ENCODE measurements at places on chromosomes 16 and 17.

DNA sequence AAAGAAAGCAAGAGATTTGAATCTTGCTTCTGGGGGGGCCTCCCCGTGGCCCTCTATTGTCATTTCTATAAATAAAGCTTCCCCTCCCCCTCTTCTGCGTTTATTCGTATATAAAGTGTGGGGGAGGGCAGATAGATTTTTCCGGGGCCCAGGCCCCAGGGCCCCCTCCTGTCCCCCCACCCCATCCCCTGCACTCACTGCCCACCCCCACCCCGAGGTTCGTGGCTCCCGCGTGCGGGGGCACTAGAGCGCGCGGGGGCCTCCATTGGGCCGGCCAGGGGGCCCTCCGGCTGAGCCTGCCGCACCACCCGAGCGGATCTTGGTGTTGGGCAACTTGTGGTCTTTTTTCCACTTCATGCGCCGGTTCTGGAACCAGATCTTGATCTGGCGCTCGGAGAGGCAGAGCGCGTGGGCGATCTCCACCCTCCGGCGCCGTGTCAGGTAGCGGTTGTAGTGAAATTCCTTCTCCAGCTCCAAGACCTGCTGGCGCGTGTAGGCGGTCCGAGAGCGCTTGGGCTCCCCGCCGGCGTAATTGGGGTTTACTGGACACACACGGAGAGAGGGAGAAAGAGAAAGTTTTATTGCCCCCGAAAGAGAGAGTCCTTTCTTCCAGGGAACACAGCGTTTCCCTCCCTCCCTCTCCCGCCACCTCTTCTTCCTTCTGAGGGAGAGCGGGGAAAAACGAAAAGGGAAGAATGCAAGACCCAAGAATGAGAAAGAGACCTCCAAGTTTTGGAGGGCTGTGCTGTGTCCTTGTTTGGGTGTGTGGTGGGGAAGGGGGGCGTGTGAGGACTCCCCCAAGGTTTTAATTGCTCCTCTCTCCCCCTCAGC is 1.5 kb downstream of the HOXB4 start:
- DNase-seq: peak; percentile 40

- DNase-seq: no peak
Observed at GRCh38 chr16:53964145-53964790, 260.3 kb downstream of the FTO start.

DNA sequence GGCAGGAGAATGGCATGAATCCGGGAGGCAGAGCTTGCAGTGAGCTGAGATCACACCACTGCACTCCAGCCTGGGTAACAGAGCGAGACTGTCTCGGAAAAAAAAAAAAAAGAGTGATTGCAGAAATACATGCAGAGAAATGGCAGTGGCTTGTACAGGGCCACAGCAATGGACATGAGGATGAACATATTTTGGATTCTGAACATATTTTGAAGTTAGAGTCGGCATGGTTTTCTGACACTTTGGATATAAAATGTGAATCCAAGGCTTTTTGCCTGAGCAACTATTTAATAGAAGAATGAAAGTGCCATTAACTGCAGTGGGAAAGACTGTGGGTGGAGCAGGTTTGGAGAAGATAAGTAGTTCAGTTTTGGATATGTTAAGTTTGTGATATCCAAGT is 35.8 kb downstream of the CPD start:
- DNase-seq: no peak

- DNase-seq: no peak
Observed at GRCh38 chr17:69898601-69899000, 176.4 kb upstream of the KCNJ16 start.

DNA sequence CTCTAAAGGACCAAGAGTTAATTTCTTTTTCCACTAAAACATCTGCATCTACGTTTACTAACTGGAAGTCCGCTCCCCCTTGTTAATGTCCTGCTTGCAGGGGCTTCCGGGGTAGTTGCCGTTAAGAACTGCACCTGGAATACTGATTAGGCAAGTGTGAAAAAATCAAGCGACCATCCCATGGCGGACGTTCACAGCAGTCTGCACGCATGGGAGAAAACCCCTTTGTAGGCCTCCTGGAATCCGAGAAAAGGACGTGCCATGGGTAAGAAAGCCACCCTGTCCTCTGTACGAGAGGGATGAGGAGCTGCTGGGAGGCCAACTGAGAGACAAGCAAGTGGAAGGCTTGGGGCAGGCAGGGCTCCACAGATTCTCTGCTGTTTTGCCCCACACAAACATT is 14.9 kb downstream of the SNN start:
- no peak for DNase-seq

- DNase-seq: no peak
Observed at GRCh38 chr17:65572581-65573281, 11.3 kb upstream of the AXIN2 start.

GRCh38 chr17:34356194-34356593 is at the start of gene CCL13:
CCL13 (plus strand) TSS chr17:34356480; CDS start chr17:34356527, 47 bp downstream.
- no peak for DNase-seq

DNA sequence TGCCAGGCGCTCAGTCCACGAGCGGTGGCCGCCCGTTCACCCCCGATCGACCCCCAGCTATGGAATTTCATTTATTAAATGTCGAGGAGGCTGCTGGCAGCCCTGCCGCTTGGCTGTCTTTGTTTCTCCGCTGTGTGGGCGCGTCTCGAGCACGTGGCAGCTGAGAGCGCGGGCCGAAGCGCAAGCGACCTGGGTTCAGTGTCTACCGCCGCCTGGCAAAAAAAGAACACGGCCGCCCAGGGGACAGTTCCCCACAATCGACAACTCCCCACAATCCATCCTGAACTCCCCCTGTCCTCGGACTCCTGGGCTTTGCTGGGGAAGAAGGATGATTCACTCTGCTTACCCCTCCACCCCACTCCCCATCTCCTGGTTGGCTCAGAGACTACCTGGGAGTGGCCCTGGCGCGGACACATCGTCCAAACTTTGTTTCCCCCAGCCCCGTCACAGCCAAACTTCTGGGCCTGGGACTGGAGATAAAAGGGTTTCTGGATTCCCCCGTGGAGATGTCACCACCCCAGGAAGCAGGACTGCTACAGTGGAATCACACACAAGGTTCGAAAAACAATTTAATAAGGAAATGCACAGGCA is 1.7 kb upstream of the ANKRD13B start:
- peak; percentile 61 for DNase-seq

DNA sequence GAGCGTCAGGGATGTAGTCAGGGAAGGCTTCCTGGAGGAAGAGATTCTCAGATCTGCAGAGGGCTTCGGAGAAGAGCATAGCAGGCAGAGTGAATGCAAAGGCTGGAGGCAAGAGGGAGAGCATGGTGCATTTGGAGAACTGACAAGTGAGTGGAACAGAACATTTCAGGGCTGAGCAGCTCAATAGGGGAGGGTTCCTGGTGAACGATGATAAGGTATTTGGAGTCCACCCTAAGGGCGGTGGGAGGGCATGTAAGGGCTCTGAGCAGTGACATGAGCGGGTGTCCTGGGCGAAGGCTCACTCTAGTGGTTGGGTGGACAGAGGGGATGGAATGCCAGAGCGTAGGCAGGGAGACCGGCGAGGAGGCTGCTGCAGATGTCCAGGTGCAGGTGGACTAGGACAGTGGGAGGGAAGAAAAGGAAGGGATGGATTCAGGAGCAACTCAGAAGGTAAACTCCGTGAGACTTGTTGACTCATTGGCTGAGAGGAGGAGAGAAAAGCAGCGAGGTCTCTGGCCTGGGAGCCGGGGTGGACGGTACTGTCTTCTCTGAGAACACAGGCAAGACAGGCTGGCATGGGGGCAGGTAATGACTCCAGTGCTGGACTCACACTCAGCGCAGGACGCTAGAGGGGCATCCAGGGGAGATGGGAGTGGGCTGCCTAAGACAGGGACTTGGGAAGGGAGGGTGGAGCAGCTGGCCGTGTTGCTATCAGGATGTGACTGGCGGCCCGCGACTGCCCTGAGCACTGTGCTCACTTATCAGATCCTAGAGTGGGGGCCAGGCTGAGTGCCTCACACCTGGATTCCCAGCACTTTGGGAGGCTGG is 1.4 kb upstream of the PITPNA start:
- no peak for DNase-seq

GRCh38 chr17:67369676-67370075 is 3.3 kb upstream of the PSMD12 start:
- DNase-seq: no peak

DNA sequence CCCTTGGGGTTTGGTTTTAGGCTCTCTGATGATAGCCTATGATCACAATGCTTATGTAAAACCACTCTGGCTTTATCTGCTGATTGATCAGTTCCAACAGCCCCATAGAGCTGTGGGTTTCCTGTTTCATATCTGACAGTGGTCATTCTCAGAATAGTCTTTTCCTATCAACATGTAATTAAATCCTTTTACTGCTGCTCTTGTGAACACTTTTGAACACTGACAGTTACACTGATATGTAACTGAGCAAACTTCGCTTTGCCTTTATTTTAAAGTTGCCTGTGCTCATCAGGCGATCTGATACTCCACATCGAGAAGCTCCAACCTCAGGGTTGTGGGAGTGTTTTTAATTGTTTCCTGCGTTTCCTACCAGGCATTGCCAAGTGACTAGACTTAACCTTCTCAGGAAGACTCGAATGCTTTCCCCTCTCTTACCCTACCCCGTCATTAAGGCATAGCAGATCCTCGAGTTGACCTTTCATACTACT is 17.3 kb upstream of the CLEC18B start:
- DNase-seq: no peak
